Stimulated activated naive CD8-positive, alpha-beta T cell treated with anti-CD3 and anti-CD28 coated beads, Interleukin-15, amount 100 ng/mL, for 72 hours (primary cell): ENCODE measurements at places on chromosomes 5 and 9.

- no peak for DNase-seq
Observed at GRCh38 chr9:1071730-1072129, 21.6 kb downstream of the DMRT2 start.

- DNase-seq, result no peak
Observed at GRCh38 chr5:117475919-117476318, 901.3 kb upstream of the SEMA6A start.

DNA sequence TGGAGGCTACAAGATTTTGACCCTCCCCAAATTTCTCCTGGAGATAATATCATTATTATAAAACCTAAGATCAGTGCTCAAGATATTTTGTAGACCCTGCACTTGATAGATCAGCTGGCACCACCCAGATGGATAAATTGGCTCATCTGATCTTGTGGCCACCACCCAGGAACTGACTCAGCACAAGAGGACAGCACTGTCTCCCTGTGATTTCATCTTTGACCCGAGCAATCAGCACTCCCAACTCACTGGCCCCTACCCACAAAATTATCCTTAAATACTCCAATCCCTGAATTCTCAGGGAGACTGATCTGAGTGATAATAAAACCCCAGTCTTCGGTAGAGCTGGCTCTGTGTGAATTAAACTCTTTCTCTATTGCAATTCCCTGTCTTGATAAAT, 34.5 kb upstream of the TENT2 start:
- DNase-seq, result no peak

DNA sequence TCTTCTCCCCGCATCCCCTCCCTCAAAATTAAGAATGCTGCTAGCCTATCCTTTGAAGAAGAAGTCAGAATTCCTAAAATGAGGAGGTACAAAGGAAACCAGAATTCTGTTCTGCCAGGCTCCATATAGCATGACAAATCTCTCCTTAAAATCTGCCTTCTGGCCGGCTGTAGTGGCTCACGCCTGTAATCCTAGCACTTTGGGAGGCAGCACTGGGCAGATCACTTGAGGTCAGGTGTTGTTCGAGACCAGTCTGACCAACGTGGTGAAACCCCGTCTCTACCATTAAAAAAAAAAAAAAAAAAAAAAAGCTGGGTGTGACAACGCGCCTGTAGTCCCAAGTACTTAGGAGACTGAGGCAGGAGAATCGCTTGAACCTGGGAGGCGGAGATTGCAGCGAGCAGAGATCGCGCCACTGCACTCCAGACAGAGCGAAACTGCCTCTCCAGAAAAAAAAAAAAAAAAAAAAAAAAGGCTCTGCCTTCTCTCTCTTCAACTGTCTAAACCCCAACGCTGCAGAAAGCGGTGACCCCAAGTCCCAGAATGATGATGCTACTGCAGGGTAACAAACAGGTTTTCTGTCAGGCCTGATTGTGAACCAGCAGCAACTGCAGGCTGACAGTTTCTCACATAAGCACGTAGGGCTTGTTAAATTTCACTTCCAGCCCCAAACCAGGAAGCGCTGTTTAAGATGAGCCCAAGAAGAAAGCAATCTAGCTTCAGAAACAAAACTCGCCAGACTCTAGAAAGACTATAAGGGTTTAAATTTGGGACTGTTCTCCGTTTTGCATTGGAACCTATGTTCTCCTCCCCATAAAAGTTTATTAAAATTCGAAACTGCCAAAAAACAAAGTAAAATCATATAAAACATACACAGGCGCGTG, 963 bp upstream of the CAST start:
- peak; percentile 40 for DNase-seq

- no peak for DNase-seq
Observed at GRCh38 chr9:121952611-121953010, 140.5 kb downstream of the TTLL11 start.

- DNase-seq, result no peak
Observed at GRCh38 chr5:145855763-145856267, 17.0 kb downstream of the GRXCR2 start.

DNA sequence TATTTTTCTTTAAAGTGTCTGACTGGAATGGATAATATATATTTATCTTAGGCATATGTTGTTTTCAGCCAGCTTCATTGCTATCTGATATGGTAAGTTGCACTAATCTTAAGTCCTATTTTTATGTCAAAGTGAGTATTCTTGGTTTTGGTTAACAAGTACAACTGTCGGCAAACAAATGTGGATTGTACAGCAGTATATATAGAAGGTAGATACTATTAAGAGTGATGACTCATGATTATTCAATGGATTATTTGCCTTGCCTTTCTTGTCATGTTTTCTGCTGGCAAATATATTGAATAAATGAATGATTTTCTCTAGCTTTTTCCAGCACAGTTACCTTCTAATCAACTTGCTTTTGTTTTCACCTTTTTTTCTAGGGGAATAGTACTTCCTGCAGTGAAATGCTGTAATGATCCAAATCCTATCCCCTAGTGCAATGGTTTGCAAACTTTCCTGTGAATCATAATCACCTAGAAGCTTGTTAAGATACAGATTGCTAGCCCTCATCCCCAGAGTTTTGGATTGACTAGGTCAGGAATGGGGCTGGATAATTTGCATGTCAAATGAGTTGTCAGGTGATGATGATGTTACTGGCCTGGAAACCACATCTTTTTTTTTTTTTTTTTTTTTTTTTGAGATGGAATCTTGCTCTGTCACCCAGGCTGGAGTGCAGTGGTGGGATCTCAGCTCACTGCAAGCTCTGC, 60.8 kb upstream of the ARRDC3 start:
- DNase-seq, result no peak

- no peak for DNase-seq
Observed at GRCh38 chr5:156560002-156560401, 233.0 kb downstream of the SGCD start.

GRCh38 chr9:90898228-90898627, 96.6 kb downstream of the SYK start:
- no peak for DNase-seq

GRCh38 chr9:96317335-96317980, 15.5 kb upstream of the HSD17B3 start:
- DNase-seq, result peak; percentile 9

- DNase-seq, result no peak
Observed at GRCh38 chr5:19240170-19240569, 747.8 kb downstream of the CDH18 start.

GRCh38 chr5:17203329-17204132, 13.9 kb upstream of the BASP1 start:
- DNase-seq, result no peak

GRCh38 chr5:97839341-97840086, 656.5 kb upstream of the RIOK2 start:
- no peak for DNase-seq

DNA sequence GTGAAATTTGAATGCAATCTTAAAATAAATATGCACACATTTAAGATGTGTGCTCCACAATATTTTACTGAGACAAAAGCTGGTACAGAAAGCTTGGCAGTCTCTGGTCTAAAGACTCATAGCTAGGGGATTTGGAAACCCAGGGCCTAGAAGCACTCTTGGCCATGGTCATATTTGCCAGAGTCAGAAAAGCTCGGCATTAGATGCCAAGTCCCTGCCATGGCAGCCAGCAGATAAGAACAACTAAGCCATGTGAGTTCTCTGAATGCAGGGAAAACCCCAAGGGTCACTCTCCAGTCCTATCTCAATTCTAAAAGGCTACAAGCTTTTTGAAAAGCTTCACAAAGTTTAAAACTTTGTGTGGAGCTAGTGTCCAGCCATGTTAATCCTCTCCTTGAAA, 119.5 kb downstream of the FAM114A2 start:
- no peak for DNase-seq
